Tibial artery (tissue), 4 donors: ENCODE measurements at places on chromosomes 6 and 20.
A peak's percentile ranks its signal among the peaks of the same experiment; 100 is the strongest.

- H3K4me1 ChIP-seq = no peaks in the 10 kb centered on the region
- no peak overlapping the region for H3K4me3 ChIP-seq
- H3K36me3 ChIP-seq = peaks cover 86% of the 10 kb centered on the region
- DNase-seq = no peak
These were observed 37.7 kb upstream of the ADIG start for GRCh38 chr20:38543014-38543906.

DNA sequence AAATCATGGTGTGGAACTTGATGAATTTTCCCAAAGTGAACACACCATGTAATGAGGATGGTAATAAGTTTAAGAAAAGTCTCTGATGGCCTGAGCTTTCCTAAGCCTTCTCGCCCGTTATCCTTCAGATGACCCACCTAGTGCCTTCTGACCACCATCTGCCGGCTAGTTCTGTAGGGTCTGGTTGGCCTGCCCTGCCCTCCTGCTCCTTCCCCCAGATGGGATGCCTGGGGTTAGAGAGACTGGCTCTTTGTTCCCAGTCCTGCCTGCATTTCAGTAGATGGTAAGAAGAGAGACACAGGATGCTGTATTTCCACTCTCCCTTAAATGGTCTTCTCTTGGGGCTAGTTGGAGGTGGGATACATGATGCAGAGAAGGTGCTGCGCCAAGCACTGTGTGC lies 43.0 kb downstream of the TIAM2 start:
- no peak overlapping the region for H3K4me3 ChIP-seq
- no peaks in the 10 kb centered on the region for H3K4me1 ChIP-seq
- DNase-seq = no peak
- H3K27ac ChIP-seq = no peak overlapping the region
- no peaks in the 10 kb centered on the region for H3K36me3 ChIP-seq
- no peaks in the 10 kb centered on the region for H3K27me3 ChIP-seq

DNA sequence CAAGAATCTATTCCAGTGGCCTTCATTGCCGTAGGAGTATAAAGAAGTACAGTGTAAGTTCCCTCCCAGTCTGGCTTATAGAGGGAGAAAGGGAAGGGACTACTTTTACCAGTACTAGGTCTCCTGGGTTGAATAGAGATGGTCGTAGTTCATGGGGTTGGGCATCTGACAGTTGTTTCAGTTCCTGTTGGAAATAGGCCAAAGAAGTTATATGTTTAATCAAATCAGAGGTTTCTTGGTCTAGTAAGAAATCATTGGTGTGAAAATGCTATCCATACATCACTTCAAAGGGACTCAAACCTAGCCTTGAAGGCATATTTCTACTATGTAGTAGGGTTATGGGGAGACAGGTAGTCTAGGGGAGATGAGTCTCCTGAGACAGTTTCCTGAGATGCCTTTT lies 45.6 kb upstream of the MAN1A1 start:
- no peak for DNase-seq
- H3K4me3 ChIP-seq = no peak overlapping the region
- H3K27me3 ChIP-seq = no peaks in the 10 kb centered on the region
- H3K27ac ChIP-seq = no peak overlapping the region

DNA sequence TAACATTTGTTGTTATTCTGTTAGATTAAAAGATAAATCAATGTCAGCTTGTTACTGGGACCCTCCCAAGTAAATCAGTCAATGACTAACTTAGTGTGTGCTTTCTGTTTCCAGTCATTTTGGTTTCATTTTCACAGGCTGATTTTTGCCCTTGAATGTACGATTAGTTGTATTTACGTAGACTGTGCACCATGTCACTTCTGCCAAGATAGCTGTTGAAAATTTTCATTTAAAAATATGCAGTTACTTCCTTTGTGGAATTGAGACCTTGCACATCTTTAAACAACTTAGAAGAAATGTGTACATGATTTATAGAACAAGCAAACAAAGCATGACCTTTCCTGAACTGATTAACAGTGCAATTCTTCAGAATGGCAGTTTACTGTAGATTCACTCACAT lies 944.8 kb upstream of the CITED2 start:
- H3K4me1 ChIP-seq = peaks cover 32% of the 10 kb centered on the region
- H3K27ac ChIP-seq = peak overlapping the region; percentile 26
- no peak for DNase-seq
- H3K4me3 ChIP-seq = peak overlapping the region; percentile 34
- no peaks in the 10 kb centered on the region for H3K27me3 ChIP-seq

GRCh38 chr6:113660819-113661218 lies 196.3 kb upstream of the MARCKS start:
- no peak overlapping the region for H3K4me3 ChIP-seq
- no peaks in the 10 kb centered on the region for H3K27me3 ChIP-seq
- H3K36me3 ChIP-seq = no peaks in the 10 kb centered on the region
- no peak overlapping the region for H3K27ac ChIP-seq
- no peaks in the 10 kb centered on the region for H3K4me1 ChIP-seq

DNA sequence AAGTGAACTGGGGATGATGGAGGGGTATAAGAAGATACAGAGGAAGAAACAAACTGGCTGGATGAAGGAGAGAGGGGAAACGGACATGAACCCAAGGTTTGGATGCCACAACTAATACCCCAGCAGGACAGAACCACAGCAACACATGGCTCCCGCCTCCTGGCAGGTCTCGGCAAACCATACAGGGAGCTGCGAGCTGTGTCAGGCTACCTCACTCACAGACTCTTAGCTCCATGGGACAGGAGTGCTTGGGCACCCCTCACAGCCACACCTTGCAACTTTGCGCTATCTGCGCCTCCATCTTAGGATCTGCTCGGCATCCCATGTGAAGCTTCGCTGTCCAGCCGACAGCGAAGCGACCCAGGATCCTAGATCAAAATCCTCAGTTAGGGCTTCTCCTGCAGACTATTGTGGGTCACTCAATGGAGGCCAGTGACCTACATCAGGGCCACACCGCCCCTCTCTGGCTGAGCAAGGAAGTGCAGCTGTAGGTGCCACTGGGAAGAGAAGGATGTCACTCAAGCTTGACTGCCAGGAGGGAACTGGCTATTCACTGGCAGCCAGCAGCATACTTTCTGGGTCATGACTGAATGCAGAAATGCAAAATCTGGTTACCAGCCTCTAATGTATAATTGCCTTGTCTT lies 174.4 kb upstream of the RIN2 start:
- H3K36me3 ChIP-seq = no peaks in the 10 kb centered on the region
- peak; percentile 85 for DNase-seq
- no peaks in the 10 kb centered on the region for H3K27me3 ChIP-seq
- H3K27ac ChIP-seq = no peak overlapping the region

DNA sequence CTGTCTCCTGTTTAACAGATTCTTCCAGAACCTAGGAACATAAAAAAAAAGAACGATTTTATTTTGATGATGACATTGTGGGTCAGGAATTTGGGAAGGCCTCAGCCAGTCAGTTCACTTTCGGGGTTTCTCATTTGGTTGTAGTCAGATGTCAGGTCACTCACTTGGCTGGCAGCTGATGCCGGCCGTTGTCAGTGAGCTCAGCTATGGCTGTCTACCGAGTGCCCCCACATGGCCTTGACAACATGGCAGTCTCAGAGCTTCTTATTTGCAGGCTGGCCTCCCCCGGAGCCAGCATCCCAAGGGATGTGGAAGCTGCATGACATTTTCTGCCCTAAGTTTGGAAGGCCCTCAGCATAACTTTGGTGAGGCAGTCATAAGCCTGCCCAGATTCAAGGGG lies 11.5 kb downstream of the RNF217 start:
- H3K4me3 ChIP-seq = no peak overlapping the region
- H3K36me3 ChIP-seq = peaks cover 24% of the 10 kb centered on the region
- no peak overlapping the region for H3K27ac ChIP-seq
